ENCODE measurements at places on chromosomes 16 and 17. TPM values are rescaled to one million over a fixed set of nuclear protein-coding genes. Genes with fewer than 3 reads are reported as not detected.

Gene DPEP3
- total RNA-seq: not detected

Gene STXBP4
- total RNA-seq: 7.2 TPM

Gene CCDC200
- total RNA-seq: not detected

Gene DPEP1
- total RNA-seq: not detected

Gene KRTAP9-2
- not detected for total RNA-seq

Gene GRB7
- 0.23 TPM for total RNA-seq

Gene NOXO1
- total RNA-seq: 0.26 TPM

Gene GIT1
- 45.1 TPM for total RNA-seq

Gene CACNG1
- not detected for total RNA-seq

Gene C17orf107
- total RNA-seq: 0.16 TPM

Gene MOSMO
- 10.9 TPM for total RNA-seq

Gene RPGRIP1L
- total RNA-seq: 4.7 TPM

Gene CLEC19A
- not detected for total RNA-seq

Gene PLA2G15
- 7.6 TPM for total RNA-seq

Gene APOBR
- 2.4 TPM for total RNA-seq

DNA sequence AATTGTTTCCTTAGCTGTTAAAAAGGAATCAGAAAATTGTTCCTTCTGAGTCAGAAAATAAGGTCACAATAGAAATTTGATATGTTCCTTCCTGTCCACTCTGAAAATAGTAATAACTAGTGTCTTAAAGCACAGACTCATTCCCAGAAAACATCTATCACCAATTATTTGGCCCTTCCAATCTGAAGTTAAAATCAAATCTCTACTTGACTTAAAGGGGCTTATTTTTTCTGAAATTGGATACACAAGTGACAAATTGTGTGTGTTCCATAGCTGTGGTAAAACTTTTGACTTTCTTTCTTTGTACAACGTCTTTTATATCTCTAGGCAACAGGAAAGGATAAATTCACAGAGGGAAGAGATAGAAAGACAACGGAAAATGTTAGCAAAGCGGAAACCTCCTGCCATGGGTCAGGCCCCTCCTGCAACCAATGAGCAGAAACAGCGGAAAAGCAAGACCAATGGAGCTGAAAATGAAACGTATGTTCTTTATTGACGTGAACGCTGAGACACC lies 54.5 kb upstream of the MRC2 start:
- DNase-seq: no peak
- no peak overlapping the region for H3K27ac ChIP-seq
- no peak overlapping the region for H3K4me3 ChIP-seq
- peaks cover 17% of the 10 kb centered on the region for H3K36me3 ChIP-seq
- no peaks in the 10 kb centered on the region for H3K4me1 ChIP-seq

- H3K36me3 ChIP-seq: no peaks in the 10 kb centered on the region
- H3K4me3 ChIP-seq: peak overlapping the region; percentile 63
- H3K27me3 ChIP-seq: no peaks in the 10 kb centered on the region
- H3K4me1 ChIP-seq: peaks cover 3% of the 10 kb centered on the region
- peak; percentile 82 for DNase-seq
Observed at GRCh38 chr17:51372345-51373004, 112.1 kb downstream of the UTP18 start.

DNA sequence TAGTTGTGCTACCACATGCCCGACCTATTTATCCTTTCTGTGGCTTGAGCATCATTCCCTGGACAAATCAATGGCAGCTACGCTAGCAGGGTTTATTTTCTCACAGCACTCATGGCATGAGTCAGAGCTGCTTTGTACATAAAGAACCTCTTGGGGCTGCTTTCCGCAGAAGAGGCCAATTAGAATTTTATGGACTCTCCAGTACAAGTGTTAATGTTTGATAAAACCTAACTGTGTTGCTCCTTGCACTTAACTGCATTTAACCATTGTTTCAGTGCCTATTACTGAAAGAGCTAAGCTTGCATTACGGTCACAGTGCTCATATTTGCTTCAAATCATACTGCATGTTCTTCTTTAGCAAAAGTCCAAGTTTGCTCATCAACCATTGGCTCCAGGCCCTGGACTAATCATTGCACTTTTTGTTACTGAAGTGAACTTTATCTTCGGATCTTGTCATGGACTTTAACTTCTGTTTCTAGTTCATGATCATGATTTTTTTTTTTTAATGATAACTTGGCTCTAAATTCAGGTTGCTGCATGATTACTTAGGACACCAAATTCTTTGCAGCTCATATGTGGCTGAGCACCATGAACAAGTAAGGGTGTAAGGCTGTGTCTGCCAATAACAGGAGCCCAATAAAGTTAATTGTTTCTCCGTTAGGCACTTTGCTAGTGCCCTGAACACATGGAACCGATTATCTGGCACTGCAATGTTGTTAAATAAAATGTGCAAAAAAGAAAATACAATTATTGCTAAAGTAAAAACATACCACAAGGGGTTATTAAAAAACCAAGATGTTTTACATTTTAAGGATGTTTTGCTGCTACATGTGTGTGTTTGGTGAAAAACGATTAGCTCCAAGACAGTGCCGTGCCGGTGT lies 492.2 kb downstream of the KCNJ2 start:
- no peaks in the 10 kb centered on the region for H3K27me3 ChIP-seq
- no peaks in the 10 kb centered on the region for H3K4me1 ChIP-seq
- no peaks in the 10 kb centered on the region for H3K36me3 ChIP-seq
- no peak overlapping the region for H3K27ac ChIP-seq
- no peak overlapping the region for H3K4me3 ChIP-seq

- DNase-seq: peak; percentile 8
- H3K27me3 ChIP-seq: no peaks in the 10 kb centered on the region
- no peaks in the 10 kb centered on the region for H3K4me1 ChIP-seq
Observed at GRCh38 chr16:20216591-20217217, 110.6 kb downstream of the GP2 start.

DNA sequence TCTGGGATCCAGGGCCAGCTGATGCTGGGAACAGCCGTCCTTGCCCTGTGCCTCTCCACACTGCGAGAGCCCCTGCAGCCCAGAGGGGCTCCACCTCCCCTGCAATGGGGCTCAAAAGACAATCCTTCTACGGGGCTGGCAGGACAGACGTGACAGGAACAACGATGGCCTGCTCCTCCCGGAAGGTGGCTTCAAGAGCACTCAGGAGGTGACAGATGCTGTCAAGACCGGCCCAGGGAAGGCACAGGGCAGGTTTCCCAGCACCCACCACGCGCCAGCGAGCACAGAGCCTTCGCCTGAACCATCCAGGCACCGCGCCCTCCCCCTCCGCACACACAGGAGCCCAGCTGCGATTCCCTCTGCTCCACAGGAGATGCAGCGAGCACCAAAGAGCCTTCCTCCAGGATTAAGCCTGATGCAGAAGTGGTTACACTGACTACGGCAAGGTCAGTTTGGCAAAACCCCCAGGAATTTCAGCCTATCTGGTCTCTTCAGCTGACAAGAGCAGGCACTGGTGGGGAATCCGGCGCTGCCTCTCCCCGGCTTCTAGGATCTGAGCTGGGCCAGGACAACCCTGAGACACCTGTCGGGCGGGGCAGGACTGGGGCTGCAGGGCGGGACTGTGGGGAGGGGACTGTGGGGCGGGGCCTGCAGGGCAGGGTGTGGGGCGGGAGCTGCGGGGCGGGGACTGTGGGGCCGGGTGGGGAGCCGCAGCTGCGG lies 103.4 kb downstream of the ZNF778 start:
- no peaks in the 10 kb centered on the region for H3K27me3 ChIP-seq
- H3K4me1 ChIP-seq: peaks cover 75% of the 10 kb centered on the region
- peaks cover 12% of the 10 kb centered on the region for H3K36me3 ChIP-seq
- H3K4me3 ChIP-seq: no peak overlapping the region
- DNase-seq: no peak
- peak overlapping the region; percentile 76 for H3K27ac ChIP-seq

DNA sequence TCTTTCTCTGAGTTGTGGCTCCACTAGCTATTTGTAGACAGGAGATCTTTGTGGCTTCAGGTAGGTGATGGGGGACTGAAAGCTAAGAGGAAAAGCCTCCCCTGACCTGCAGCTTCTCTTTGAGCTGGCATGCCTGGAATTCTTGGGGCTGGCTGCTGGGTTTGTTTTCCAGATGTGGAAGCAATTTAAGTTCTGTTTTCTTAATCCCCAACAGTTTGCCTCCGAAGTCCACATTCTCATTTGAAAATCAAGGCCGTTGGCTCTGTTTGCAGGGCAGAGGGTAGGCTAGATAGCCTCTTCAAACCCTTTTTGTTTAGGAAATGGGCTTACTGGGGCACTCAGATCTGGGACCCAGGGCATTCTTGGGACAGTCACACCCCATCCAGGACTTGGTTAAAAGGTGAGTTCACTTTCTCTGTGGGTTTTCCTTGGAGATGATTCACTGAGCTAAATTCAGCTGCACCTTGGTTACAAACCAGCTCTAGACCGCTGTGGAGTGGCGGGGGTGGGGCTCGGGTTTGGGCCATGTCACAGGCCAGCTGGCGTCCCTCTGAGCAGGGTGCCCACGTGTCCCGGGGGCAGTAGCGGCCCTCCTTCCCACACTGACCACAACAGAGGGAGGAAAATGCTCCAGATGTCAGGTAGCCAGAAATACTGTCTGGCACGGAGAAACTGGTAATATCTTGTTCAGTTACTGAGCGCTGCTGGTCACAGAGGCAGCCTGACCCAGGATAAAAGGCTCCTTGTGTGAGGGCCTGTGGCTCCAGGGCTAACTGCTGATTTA lies 108.5 kb downstream of the RAB11FIP4 start:
- no peak overlapping the region for H3K4me3 ChIP-seq
- no peaks in the 10 kb centered on the region for H3K27me3 ChIP-seq
- no peak overlapping the region for H3K27ac ChIP-seq
- H3K36me3 ChIP-seq: no peaks in the 10 kb centered on the region
- H3K4me1 ChIP-seq: peaks cover 13% of the 10 kb centered on the region

GRCh38 chr17:61699032-61699431 lies 108.0 kb upstream of the NACA2 start:
- H3K27me3 ChIP-seq: no peaks in the 10 kb centered on the region
- no peak overlapping the region for H3K27ac ChIP-seq
- DNase-seq: no peak
- no peaks in the 10 kb centered on the region for H3K4me1 ChIP-seq
- H3K4me3 ChIP-seq: no peak overlapping the region

GRCh38 chr16:89096768-89097391 lies 3.2 kb downstream of the ACSF3 start:
- H3K4me3 ChIP-seq: peak overlapping the region; percentile 58
- H3K4me1 ChIP-seq: peaks cover 38% of the 10 kb centered on the region
- H3K27ac ChIP-seq: peak overlapping the region; percentile 80
- no peak for DNase-seq

GRCh38 chr17:63203652-63204051 lies 237.6 kb downstream of the TANC2 start:
- H3K27ac ChIP-seq: no peak overlapping the region
- H3K27me3 ChIP-seq: no peaks in the 10 kb centered on the region
- H3K4me3 ChIP-seq: no peak overlapping the region
- no peaks in the 10 kb centered on the region for H3K4me1 ChIP-seq
- H3K36me3 ChIP-seq: no peaks in the 10 kb centered on the region
- no peak for DNase-seq

DNA sequence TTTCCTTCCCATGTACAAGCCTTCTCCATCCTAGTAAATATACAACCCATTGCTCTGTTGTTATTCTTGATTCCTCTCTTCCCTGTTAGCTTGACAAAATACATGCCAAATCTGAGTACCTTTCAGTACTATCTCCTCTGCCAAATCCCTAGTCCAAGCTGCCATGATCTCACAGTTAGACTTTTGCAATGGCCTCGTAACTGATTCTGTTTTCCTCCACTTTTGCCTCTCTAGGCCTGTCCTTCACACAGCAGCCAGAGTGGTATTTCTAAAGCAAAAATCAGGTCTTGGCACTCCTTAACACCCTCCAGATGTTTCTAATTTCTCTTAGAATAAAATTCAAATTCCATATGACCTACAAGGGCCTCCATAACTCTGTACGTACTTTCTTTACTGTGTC lies 153.0 kb upstream of the RBL2 start:
- no peaks in the 10 kb centered on the region for H3K36me3 ChIP-seq
- no peak overlapping the region for H3K4me3 ChIP-seq
- no peaks in the 10 kb centered on the region for H3K4me1 ChIP-seq

All from GM12878 (cell line).